ENCODE measurements at places on chromosomes 3 and 15.

GRCh38 chr3:38348903-38349302, 2.3 kb downstream of the XYLB start:
- DNase-seq = peak; percentile 60

DNA sequence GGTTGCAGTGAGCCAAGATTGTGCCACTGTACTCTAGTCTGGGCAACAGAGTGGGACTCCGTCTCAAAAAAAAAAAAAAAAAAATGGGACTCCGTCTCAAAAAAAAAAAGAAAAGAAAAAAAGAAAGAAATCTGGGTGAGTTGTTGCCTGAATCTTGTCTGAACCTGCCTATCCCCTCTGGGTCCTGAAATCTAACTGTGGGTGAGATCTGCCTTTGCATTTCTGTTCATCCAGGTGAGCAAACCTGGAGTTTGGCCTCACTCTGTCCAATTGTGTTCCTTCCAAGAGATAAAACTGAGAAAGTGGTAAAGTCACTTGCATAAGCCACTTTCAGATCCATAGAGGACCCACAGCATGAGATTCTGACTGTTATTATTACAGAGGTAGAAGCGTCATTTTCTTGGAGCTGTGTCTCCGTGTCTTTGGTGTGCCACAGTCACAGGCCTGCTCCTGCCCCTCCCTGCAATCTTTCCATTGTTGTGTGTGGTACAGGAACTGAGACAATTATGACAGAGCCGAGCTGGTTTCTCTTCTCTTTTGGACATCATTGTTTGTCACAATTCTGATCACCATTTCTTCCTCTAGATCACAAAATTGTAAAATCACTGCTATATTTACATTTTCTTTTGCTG, 235.9 kb downstream of the LPP start:
- DNase-seq = no peak

- DNase-seq = no peak
Measured at GRCh38 chr15:81043935-81044575, 43.3 kb downstream of the TLNRD1 start.

DNA sequence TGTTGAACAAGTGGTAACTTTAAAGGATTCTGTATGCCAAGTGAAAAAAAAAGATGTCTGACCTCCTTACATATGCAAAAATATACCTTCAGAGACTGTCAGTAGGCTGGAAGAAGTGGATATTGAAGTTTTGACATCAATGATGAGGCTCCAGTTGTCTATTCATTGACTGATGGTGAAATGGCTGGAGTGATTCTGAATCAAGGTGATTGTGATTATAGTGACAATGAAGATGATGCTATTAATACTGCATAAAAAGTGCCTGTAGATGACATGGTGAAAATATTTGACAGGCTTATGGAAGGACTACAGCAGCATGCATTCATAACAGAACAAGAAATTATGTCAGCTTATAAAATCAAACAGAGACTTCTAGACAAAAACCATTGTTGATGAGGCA, 4.1 kb downstream of the CCR8 start:
- no peak for DNase-seq

DNA sequence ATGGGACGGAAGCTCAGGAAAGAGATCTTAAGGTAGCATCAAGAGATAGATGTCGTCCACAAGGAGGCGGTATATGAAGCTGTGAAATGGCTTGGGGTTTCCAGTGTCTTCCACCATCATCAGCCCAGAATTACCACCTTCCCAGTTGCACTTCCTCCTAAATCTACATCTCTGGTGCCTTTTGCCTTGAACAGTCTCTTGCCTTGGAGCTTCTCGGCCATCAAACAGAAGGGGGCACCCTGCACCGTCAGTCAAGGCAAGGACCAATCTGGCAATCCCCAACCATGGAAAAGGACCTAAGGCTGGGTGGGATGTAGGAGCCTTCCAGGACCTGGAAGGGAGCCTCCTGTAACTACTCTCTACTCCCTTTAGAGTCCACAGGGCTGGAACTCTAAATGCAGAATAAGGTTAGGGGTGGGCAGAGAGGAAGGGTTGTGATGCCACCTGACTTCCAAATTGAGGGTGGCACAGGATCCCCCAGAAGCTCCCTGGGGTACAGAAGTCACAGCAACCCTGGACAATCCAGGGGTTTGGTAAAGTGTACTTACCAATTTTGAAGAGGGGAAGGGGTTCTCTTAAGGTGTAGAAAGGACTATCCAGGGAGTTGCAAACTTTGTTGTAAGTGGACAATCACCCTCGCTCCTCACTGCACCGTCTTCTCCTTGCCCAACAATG, 1.0 kb upstream of the RYR3 start:
- no peak for DNase-seq

- no peak for DNase-seq
Measured at GRCh38 chr3:171225708-171226107, 199.2 kb upstream of the SLC2A2 start.

DNA sequence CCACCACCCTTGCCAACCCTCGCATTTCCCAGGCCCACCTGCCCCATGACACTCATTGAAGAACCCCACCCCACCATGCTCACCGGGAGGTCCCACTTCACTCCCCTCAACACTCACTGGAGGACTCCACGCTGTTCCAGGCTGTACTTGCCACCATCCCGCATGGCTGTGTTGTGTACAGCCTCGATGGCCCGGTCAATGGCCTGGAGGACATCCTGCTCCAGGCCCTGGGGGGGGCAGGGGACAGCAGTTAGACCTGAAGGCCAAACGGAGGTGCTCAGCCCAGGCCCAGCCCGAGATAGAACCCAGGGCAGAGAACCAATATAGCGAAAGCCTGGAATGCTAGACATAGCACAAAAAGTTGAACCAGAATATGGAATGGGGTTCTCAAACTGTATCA, 2.9 kb downstream of the NCKIPSD start:
- no peak for DNase-seq

DNA sequence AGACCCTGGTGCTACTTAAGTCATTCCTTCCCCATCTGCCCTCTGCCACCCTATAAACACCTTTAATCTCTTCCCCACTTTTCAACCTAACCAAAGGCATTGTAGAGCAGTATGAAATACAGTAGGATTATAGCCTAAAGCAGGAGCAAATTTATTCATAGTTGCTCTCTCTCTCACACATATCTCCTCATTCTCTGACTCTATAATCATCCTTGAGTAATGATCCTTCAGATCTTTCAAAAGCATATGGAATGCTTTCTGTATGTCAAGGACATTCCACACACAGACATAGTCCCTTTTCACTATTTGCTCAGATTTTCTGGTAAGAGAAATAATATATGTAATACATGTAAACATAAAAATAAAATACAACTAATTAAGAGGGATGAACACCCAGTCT, 54.1 kb downstream of the TRPC1 start:
- no peak for DNase-seq
